ENCODE measurements at places on chromosomes 1 and 21. TPM values are rescaled to one million over a fixed set of nuclear protein-coding genes. Genes with fewer than 3 reads are reported as not detected.

- DNase-seq = no peak
Measured at GRCh38 chr1:76238094-76238628, 163.6 kb downstream of the ST6GALNAC3 start.

GRCh38 chr1:227343727-227344551, 25.6 kb upstream of the CDC42BPA start:
- DNase-seq = no peak

GRCh38 chr1:156140879-156141707, 12.3 kb upstream of the SEMA4A start:
- DNase-seq = no peak

DNA sequence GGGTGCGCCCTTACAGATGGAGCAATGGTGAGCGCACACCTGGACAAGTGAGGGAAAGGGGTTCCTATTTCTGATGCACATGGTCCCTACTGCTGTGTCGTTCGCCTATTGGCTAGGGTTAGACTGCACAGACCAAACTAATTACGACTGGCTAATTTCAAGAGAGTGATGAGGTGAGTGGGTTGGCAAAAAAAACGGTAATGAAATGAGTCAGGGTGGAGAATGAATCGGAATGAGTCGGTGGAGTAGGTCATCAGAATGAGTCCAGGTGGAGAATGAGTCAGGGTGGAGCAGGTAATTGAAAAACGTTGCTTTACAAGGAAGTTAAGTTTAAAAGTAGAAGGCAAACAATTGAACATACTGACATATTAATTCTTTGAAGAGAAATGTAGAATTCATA, 79.8 kb downstream of the WDR4 start:
- DNase-seq = no peak

- no peak for DNase-seq
Measured at GRCh38 chr1:7327849-7328248, 443.2 kb upstream of the VAMP3 start.

DNA sequence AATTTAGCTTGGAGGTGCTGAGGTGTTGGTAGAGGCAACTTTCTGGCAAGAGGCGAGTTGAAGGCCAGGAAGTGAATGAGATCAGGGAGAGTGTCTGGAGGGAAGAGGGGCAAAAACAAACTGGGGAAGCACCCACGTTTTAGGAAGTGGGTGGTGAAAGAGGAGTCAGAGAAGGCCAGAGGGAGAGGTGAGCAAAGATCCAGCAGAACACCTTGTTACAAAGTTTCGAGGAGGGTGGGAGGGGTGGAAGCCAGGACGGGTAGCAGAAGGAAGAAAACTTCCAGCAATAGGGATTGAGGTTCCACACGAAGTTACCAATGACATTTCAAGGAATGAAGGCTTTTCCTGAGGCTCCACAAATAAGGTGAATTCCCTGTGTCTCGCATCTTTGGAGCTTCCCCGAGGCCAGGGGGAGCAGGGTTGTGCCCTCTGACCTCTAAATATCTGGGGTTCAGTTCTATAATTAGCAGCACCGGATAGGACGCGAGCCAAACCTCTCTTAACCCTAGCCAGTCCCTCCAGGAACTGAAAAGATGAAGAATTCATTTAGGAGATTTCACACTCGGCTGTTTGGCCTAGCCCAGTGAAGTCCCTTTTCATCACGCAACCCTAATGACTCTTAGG, 578 bp upstream of the SESN2 start:
- DNase-seq = no peak

DNA sequence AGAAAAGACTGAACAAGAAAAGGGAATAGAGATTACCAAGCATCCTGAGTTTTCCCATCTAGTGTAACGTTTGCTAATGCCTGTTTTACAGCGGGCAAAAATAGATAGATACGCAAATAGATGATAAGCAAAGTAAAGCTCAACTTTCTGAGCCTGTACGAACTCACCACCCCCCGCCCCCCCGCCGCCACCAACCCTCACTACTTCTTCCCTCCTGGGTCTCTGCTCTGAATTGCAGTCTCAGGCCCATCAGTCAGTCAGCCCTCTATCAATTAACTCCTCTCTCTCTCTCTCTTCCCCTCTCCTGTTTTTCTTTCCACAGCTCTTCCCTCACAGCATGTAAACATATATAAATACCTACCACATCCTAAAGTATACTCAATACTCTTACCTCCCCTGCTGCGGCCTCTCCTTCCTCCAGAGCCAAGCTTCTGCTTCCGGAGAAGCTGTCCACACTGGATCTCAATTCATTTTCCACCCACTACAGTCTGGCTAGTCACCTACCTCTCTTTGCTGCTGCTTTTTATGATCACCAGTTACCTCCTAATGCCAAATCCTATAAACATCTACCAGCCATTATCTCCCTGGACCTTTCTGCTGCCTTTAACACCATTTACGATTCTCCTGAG, 64.6 kb downstream of the CAPN2 start:
- DNase-seq = no peak

GRCh38 chr1:202516434-202516877, 168.0 kb downstream of the PPP1R12B start:
- no peak for DNase-seq

DNA sequence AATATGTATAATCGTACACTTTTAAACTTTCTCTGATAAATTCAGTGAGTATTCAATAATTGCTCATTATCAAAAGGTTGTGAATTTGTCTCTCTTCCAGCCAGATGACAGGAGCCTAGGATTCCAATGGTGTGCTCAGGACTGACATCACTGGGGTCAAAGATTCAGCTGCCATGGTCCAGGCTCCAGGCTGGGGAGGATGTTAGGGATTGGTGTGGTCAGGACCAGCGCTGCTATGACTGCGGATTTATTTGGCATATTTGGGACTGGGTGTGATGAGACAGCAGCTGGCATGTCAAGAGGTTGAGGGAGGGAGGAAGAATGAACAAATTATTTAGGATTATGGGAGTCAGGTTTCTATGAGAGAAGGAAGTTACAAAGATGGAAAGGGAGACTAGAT, 48.2 kb upstream of the ABCA4 start:
- no peak for DNase-seq

DNA sequence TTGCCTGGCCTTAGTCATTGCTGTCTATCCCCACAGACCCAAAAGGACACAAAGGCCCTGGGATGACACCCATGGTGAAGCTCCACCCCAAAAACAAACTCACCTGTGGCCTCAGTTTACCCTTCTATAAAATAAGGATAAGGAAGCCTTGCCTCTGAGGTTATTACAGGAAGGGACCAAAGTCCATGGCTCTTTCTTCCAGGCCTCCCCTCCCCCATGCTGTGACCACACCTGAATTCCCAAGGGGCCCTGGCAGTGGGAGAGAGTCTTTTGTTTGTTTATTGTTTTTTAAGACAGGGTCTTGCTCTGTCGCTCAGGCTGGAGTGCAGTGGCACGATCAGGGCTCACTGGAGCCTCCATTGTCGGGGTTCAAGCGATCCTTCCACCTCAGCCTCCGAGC, 10.5 kb upstream of the TNFRSF25 start:
- no peak for DNase-seq

DNA sequence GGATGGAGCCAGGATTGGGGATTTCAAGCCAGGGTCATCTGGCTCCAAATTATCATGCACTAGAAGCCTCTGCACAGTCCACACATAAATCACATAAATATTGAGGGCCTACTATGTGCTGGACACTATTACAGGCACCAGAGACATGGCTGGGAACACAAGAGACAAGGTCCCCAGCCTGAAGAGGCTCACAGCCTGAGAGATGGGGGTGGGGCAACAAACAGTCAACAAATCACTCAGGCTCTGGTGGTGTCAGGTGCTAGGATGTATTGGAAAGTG, 41.6 kb upstream of the LAPTM5 start:
- no peak for DNase-seq

DNA sequence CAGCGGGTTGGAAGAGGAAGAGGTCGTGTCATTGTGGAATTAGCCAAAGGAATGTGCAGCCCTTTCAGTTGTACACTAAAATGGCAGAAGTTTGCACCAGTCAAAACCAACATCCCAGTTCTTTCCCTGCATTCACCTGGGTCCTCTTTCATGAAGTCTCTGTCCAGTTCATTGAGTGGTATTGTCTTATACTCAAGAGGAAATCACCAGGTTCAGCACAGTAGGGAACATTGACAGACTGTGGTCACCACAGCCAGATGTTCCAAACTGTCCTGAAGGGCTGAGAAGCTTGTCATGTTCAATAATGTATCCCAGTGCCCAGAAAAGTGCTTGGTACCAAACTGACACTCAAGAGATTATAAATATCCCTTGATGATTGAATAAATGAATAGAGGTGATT, 131.6 kb downstream of the GLUL start:
- DNase-seq = no peak

- no peak for DNase-seq
Measured at GRCh38 chr1:234965111-234965510, 163.5 kb downstream of the TOMM20 start.

DNA sequence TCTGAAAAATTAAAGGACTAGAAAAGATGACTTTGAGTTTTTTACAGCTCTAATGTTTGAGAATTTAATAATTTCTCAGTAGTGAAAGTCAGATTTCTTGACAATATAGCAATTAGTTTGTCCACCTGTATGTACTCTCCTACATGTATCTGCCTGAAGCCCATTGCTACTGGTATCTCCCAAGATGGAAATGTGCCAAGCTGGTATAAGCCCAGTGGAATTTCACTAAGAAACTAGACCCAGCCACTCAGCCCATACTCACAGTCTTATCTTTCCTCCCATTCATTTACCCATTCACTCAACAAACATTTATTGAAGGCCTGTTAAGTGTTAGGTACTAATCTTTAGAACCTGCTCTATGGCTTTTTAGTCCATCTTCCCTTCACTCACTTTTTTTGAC, 21.6 kb upstream of the TRIM45 start:
- DNase-seq = no peak

DNA sequence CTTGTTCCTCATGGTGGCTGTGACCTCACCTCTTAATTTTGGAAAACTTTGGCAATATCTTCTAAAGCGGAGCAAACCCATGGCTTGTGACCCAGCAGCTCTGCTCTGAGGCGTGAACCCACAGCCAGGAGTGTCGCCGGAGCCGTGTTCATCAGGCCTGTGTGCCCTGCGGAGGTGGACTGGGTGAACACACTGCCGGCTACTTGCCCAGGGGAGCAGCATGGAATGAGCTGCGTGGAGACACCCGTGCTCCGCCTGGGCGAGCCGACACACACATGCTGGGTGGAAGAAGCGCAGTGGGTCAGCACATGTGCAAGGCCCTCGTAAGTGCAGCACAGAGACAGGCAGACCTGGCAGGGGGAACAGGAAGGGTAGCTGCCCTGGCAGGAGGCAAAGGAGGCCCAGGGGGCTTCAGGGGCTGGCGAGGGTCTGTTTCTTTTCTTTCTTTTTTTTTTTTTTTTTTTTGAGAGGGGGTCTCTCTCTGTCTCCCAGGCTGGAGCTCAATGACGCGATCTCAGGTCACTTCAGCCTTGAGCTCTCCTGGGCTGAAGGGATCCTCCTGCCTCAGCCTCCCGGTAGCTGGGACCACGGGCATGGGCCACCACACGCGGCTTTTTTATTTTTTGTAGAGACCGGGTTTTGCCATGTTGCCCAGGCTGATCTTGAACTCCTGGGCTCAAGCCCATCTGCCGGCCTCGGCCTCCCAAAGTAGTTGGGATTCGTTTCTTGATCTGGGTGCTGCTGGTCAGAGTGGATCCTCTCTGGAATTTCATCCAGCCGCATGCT, 41.8 kb downstream of the AGPAT3 start:
- DNase-seq = no peak

GRCh38 chr1:166910396-166910994, 34.4 kb upstream of the TADA1 start:
- DNase-seq = no peak

- no peak for DNase-seq
Measured at GRCh38 chr21:34923202-34923601, 125.9 kb downstream of the RUNX1 start.

- DNase-seq = no peak
Measured at GRCh38 chr1:207309745-207310273, 11.7 kb upstream of the CD55 start.

- DNase-seq = no peak
Measured at GRCh38 chr1:16115468-16115983, 40.3 kb downstream of the EPHA2 start.

DNA sequence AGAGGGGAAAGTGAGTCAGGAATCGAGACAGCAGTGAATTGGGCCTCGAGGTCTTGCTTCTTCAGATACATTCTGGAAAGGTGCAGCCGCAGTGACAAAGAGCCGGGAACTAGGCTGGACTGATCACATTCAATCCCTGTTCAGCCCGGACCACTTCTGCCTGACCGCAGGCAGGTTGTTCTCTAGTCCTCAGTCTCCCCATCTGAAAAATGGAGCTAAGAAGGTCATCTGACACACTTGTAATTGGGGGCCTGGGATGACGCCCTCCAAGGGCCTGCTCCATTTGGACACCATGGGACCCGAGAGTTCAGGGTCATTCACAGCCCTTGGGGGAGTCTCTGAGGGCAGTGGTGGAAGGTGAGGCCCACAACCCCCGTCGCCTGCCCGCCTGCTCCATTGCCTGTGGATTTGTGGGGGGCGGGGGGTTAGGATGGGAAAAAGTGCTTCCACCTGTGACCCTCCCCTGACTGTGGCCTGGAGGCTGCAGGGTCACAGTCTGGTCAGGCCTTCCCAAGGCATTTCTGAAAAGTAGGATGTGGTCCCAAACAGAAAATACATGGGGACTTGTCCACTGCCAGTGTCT, 87.9 kb upstream of the CSF3R start:
- peak; percentile 49 for DNase-seq

Gene TNNT2
- 8,017 TPM for total RNA-seq

Gene HOOK1
- total RNA-seq = 0.67 TPM

Gene OLIG2
- total RNA-seq = not detected

Gene SH2D1B
- total RNA-seq = not detected

Gene PLA2G2D
- total RNA-seq = not detected

Gene CAPN9
- 0.38 TPM for total RNA-seq

Gene CRNN
- total RNA-seq = not detected
